ENCODE measurements at places on chromosomes 12 and 14.

GRCh38 chr14:92247341-92247740 lies 75.6 kb upstream of the SLC24A4 start:
- DNase-seq, result no peak

DNA sequence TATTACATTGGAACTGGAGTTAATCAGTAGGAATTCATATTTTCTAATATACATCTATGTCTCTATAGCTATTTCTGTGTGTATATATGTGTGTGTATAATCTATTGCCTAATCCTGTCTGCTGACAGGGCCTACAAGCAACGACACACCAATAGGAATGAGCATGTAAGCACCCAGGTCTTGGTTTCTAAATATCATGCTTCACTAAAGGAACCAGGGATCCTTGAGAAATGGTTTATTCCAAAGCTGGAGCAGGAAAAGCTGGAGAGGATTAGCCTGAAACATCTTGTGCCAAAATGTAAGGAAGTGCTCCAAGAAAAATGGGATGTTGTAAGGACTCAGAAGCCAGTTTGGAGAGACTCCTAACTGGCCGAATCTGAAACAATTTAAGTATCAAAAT lies 29.3 kb upstream of the LGALS3 start:
- no peak for DNase-seq

DNA sequence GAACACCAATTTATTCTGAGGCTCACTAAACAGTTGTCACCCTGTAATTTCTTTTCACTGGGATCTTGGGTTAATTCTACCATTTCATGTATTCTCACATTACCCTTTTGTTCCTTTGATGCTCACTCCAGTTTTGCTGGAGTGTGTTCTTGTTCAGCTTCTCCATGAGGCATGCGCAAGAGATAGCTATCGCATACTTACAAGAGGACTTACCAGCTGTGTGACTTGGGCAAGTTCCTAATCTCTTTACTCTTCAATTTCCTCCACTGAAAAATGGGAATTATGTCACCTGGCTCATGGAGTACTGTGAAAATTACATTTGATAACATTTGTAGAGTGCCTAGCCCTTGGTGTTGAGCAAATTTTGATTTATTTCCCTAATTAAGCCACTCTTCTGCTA lies 56.5 kb upstream of the JDP2 start:
- DNase-seq, result no peak

DNA sequence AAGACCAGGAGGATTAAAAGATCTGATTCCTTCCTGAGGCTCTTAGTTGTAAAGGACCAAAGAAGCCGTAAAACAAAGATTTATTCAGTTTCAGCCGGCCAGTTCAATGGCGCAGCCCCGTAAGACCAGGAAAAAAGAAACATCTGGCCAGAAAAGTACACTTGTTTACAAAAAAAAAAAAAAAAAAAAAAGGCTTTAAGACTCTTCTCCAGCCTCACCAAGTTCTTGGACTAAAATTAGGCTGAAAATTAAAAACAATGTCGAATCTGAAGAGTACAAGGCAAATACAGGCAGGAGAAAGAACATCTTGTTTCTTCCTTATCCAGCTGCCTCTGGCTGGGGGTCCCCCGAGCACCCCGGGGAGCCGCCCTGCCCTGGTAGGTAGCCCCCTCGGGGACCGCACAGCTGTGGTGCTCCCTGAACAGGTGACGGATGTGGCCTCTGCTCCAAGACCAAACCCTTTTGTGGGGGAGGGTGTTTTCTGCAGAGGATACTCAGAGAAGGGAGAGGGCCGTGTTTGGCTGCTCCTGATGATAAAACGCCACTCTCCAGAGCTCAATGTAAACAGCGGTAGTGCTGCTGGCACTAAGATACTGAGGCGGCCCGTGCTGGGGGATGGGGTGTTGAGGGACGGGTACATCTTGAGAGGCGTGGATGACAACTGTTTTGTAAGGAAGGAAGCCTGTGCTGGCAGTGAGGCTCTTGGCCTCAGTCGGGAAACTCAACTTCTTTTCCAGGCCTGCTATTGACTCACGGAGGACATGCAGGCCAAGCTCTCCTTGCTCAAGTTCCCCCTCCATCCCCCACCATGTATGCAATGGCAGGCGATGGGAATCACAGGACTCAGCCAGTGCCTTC lies 201.0 kb upstream of the DIO3 start:
- DNase-seq, result no peak

- DNase-seq, result no peak
Measured at GRCh38 chr12:19978193-19978592, 390.1 kb upstream of the PDE3A start.
